ENCODE measurements at places on chromosomes 3 and 15. TPM values are rescaled to one million over a fixed set of nuclear protein-coding genes. Genes with fewer than 3 reads are reported as not detected.
A peak's percentile ranks its signal among the peaks of the same experiment; 100 is the strongest.

Gene PPP1R2
- polyA plus RNA-seq: 265 TPM

Gene ZSCAN2
- 7.9 TPM for polyA plus RNA-seq

Gene RUBCN
- polyA plus RNA-seq: 22.1 TPM

Gene SLC9C1
- polyA plus RNA-seq: 0.34 TPM

DNA sequence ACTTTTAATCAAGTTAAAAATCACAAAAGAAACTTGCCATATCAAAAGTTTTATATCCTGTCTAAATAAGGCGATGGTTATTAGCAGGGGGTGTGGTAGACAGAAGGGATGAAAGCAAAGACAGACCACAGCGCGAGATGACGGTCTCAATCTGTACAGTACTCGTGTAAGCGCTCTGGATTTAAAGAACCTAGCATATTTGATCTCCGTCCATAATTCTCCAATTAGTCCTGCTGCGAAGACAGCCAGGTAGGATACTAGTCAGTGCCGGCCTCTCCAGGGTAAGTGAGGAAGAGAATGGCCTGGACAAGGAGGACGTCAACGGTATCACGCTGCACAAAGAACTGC is 701 bp downstream of the SGO1 start:
- no peak overlapping the region for H3K27ac ChIP-seq
- H3K36me3 ChIP-seq: peaks cover 4% of the 10 kb centered on the region
- no peaks in the 10 kb centered on the region for H3K4me1 ChIP-seq
- no peak for DNase-seq

GRCh38 chr3:115819785-115820384 is 196.6 kb downstream of the GAP43 start:
- no peak overlapping the region for H3K27ac ChIP-seq
- peak; percentile 51 for DNase-seq
- H3K4me1 ChIP-seq: no peaks in the 10 kb centered on the region

DNA sequence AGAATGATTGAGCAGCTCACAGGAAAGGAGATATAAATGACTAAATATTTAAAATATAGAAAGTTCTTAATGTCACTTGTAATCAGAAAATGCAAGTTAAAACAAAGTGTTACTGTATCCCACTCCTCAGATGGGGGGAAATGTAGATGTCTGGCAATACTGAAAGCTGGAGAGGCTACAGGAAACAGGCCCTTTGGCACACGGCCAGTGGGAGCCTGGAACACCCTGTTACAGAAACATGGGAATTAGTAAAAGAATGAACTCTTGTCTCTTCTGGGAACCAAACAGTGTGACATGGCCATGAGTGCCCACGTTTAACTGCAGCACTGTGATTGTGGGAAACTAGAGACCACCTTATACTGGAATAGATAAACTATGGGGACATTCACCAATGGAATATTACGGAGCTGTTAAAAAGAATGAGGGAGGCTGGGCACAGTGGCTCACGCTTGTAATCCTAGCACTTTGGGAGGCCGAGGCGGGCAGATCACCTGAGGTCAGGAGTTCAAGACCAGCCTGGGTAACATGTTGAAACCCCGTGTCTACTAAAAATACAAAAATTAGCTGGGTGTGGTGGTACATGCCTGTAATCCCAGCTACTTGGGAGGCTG is 50.2 kb downstream of the CDCP1 start:
- no peaks in the 10 kb centered on the region for H3K36me3 ChIP-seq
- H3K27ac ChIP-seq: no peak overlapping the region
- no peaks in the 10 kb centered on the region for H3K4me1 ChIP-seq
- no peak overlapping the region for H3K4me3 ChIP-seq

DNA sequence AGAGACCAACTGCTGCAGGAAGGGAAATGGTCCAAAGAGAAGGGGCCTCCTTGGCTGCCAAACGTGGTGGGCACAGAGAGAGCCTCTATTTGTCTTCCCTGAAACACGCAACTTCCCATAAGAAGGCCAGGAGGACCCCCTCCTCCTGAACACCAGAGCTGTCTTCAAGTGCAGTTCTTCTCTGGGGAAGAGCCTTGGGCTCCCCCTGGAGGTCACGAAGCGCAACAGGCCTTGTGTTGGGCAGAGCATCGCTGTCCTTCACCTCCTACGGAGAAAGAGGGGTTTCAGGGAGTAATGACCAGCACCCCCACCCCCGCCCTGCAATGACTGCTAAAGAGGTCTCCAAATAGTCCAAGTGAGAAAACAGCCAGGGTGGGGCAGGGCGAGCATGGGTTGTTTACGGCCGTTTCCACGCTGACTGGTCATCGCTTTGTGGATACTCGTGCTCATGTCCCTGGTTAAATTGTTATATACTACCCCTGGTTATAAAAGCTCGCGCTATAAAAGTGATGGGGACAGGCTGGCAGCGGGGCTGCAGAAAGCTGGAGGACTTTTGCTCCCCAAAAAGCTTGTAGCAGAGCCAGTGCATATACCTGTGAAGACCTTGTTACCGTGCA is 397.5 kb upstream of the ATP10A start:
- H3K4me3 ChIP-seq: no peak overlapping the region
- DNase-seq: peak; percentile 12
- no peaks in the 10 kb centered on the region for H3K4me1 ChIP-seq
- H3K27me3 ChIP-seq: peaks cover 11% of the 10 kb centered on the region
- no peak overlapping the region for H3K27ac ChIP-seq

GRCh38 chr15:85475711-85476110 is 95.3 kb downstream of the AKAP13 start:
- peak overlapping the region; percentile 88 for H3K4me3 ChIP-seq
- peaks cover 5% of the 10 kb centered on the region for H3K36me3 ChIP-seq
- H3K27me3 ChIP-seq: no peaks in the 10 kb centered on the region
- H3K27ac ChIP-seq: peak overlapping the region; percentile 90
- DNase-seq: no peak
- H3K4me1 ChIP-seq: peaks cover 77% of the 10 kb centered on the region

- H3K36me3 ChIP-seq: no peaks in the 10 kb centered on the region
- no peak overlapping the region for H3K4me3 ChIP-seq
- peaks cover 4% of the 10 kb centered on the region for H3K27me3 ChIP-seq
- no peaks in the 10 kb centered on the region for H3K4me1 ChIP-seq
- no peak overlapping the region for H3K27ac ChIP-seq
Observed at GRCh38 chr3:135905058-135905724, 60.3 kb upstream of the PPP2R3A start.

GRCh38 chr3:54773271-54773670 is 154.6 kb downstream of the LRTM1 start:
- H3K4me3 ChIP-seq: no peak overlapping the region
- no peaks in the 10 kb centered on the region for H3K27me3 ChIP-seq
- H3K36me3 ChIP-seq: no peaks in the 10 kb centered on the region
- no peaks in the 10 kb centered on the region for H3K4me1 ChIP-seq

GRCh38 chr3:97835761-97836160 is 13.9 kb downstream of the CRYBG3 start:
- no peak overlapping the region for H3K4me3 ChIP-seq
- no peak for DNase-seq
- H3K36me3 ChIP-seq: peaks cover 8% of the 10 kb centered on the region
- H3K27me3 ChIP-seq: no peaks in the 10 kb centered on the region
- H3K4me1 ChIP-seq: no peaks in the 10 kb centered on the region

- H3K27ac ChIP-seq: no peak overlapping the region
- no peaks in the 10 kb centered on the region for H3K27me3 ChIP-seq
- H3K4me1 ChIP-seq: no peaks in the 10 kb centered on the region
Observed at GRCh38 chr3:84991422-84991900, 32.7 kb downstream of the CADM2 start.

DNA sequence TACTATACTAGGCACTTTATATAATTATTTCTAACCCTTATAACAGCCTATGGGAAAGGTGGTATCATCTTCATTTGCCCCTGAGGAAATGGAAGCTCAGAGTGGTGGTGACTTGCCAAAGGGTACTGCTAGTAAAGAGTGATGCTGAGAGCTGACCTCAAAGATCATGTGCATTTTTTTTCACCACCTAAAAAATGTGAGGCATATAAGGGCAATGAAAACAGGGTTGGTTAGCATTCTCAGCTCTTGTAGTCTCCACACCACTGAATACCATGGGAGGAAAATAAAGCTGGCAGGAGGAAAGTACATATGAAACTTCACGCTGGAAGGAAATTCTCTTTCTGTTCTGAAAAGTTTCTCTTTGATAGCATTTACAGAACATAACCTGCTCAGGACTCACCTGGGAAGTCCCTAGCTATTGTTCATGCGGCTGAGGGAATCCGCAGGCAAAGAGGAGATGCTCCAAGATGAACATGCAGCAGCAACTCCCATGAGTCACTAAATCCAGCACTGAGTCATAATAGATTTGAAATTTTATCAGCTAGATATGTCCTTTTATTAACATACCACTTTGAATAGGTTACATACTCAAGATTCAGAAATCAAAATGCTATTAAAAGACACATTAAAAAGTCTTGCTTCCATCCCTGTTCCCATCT is 17.3 kb downstream of the FAIM start:
- H3K4me3 ChIP-seq: no peak overlapping the region
- no peak for DNase-seq
- H3K4me1 ChIP-seq: no peaks in the 10 kb centered on the region
- H3K27me3 ChIP-seq: no peaks in the 10 kb centered on the region

DNA sequence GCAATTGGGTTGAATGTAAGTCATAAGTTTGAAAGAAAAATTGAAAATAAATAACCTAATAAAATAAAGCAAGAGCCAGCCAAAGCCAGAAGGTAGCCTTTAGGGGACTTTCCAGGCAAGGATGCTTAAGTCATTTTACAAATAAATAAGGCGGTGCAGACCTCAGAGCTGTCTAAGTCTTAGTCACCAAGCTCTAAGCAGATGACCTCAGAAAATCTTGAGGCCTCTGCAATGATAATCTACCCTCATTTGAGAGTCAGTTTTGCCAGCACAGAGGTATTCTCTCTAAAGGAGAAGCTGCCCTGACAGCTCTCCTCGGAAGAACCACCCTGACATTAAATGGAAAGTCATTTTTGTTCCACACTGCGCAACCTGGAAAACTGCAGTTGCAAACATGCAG is 113.9 kb downstream of the OXNAD1 start:
- peaks cover 93% of the 10 kb centered on the region for H3K4me1 ChIP-seq
- H3K4me3 ChIP-seq: peak overlapping the region; percentile 54
- no peaks in the 10 kb centered on the region for H3K27me3 ChIP-seq
- H3K36me3 ChIP-seq: peaks cover 8% of the 10 kb centered on the region

DNA sequence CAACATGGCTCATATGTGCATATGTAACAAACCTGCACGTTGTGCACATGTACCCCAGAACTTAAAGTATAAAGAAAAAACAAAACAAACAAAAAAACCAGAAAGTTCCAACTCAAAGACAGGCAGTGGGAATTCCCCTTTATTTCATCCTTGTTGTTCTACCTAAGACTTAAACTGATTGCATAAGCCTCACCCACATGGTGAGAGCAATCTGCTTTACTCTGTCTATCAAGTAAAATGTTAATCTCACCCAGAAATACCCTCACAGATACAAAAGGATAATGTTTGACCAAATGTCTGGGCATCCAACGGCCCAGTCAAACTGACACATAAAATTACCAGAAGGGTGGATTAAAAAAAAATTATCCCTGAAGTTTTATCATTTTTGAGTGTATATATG is 190.9 kb upstream of the PLSCR5 start:
- H3K4me3 ChIP-seq: no peak overlapping the region
- no peaks in the 10 kb centered on the region for H3K4me1 ChIP-seq
- H3K36me3 ChIP-seq: no peaks in the 10 kb centered on the region
- no peaks in the 10 kb centered on the region for H3K27me3 ChIP-seq

- no peak for DNase-seq
- H3K27me3 ChIP-seq: no peaks in the 10 kb centered on the region
- no peaks in the 10 kb centered on the region for H3K4me1 ChIP-seq
- H3K36me3 ChIP-seq: no peaks in the 10 kb centered on the region
- no peak overlapping the region for H3K4me3 ChIP-seq
- H3K27ac ChIP-seq: no peak overlapping the region
Observed at GRCh38 chr3:147890114-147890513, 480.9 kb downstream of the ZIC1 start.

GRCh38 chr3:82093641-82094040 is 332.2 kb upstream of the GBE1 start:
- no peak for DNase-seq
- no peak overlapping the region for H3K27ac ChIP-seq
- no peaks in the 10 kb centered on the region for H3K4me1 ChIP-seq
- H3K4me3 ChIP-seq: no peak overlapping the region
- no peaks in the 10 kb centered on the region for H3K36me3 ChIP-seq

DNA sequence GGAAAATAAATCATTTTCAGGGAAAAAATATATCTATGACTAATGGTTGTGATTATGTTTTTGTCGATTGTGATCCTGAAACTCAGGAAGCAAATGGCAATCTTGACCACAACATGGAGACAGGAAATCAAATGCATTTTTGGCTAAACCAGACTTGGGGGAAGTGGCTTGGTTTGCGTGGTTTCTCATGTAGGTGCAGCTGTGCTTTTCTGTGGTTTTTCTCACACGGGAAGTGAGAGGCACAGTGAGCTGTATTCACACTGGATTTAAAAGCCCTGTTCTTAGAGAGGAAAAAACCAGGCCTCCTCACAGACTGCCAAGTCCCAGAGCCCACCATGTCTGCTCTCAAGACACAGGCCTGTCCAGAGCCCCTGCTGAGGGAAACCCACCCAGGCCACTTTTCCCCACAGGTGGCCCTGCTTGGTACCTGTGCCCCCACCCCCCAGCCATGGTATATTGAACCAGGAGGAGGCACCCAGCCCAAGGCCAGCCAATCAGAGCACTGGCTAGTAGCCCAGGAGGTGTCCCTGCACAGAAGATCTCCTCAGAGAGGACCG is 46.1 kb downstream of the BTD start:
- peak; percentile 65 for DNase-seq
- H3K27me3 ChIP-seq: peaks cover 6% of the 10 kb centered on the region
- peak overlapping the region; percentile 74 for H3K4me3 ChIP-seq
- H3K36me3 ChIP-seq: no peaks in the 10 kb centered on the region

GRCh38 chr3:82957696-82958095 is 1196.3 kb upstream of the GBE1 start:
- no peaks in the 10 kb centered on the region for H3K27me3 ChIP-seq
- H3K4me1 ChIP-seq: no peaks in the 10 kb centered on the region
- no peak overlapping the region for H3K4me3 ChIP-seq
- no peak for DNase-seq
- H3K27ac ChIP-seq: no peak overlapping the region

GRCh38 chr3:23810343-23811184 is 4.8 kb downstream of the UBE2E1 start:
- peak overlapping the region; percentile 99 for H3K4me3 ChIP-seq
- H3K36me3 ChIP-seq: peaks cover 15% of the 10 kb centered on the region
- peak overlapping the region; percentile 99 for H3K27ac ChIP-seq
- H3K4me1 ChIP-seq: peaks cover 61% of the 10 kb centered on the region

GRCh38 chr15:73388256-73388781 is 19.6 kb upstream of the HCN4 start:
- no peak for DNase-seq
- H3K27me3 ChIP-seq: peaks cover 29% of the 10 kb centered on the region
- H3K4me1 ChIP-seq: no peaks in the 10 kb centered on the region
- H3K27ac ChIP-seq: no peak overlapping the region
- no peak overlapping the region for H3K4me3 ChIP-seq

DNA sequence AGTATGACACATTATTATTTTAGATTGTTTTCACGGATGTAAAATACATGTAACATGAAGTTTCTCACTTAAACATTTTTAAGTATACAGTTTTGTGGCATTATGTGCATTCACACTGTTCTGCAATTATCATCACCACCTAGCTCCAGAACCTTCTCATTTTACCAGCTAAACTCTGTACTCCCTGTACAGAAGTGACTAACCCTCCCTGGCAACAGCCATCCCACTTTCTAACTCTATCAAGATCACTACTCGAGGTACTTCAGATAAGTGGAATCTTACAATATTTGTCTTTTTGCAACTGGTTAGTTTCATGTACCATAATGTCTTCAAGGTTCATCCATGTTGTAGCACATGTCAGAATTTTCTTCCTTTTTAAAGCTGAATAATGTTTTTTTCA is 116.3 kb upstream of the IGF1R start:
- H3K27me3 ChIP-seq: peaks cover 26% of the 10 kb centered on the region
- H3K36me3 ChIP-seq: no peaks in the 10 kb centered on the region
- no peak for DNase-seq
- no peak overlapping the region for H3K4me3 ChIP-seq
- H3K4me1 ChIP-seq: peaks cover 4% of the 10 kb centered on the region

- H3K4me3 ChIP-seq: no peak overlapping the region
- no peak overlapping the region for H3K27ac ChIP-seq
- no peaks in the 10 kb centered on the region for H3K36me3 ChIP-seq
Observed at GRCh38 chr15:33071451-33071850, 123.1 kb downstream of the FMN1 start.
